ENCODE measurements at places on chromosomes 5 and 9.

DNA sequence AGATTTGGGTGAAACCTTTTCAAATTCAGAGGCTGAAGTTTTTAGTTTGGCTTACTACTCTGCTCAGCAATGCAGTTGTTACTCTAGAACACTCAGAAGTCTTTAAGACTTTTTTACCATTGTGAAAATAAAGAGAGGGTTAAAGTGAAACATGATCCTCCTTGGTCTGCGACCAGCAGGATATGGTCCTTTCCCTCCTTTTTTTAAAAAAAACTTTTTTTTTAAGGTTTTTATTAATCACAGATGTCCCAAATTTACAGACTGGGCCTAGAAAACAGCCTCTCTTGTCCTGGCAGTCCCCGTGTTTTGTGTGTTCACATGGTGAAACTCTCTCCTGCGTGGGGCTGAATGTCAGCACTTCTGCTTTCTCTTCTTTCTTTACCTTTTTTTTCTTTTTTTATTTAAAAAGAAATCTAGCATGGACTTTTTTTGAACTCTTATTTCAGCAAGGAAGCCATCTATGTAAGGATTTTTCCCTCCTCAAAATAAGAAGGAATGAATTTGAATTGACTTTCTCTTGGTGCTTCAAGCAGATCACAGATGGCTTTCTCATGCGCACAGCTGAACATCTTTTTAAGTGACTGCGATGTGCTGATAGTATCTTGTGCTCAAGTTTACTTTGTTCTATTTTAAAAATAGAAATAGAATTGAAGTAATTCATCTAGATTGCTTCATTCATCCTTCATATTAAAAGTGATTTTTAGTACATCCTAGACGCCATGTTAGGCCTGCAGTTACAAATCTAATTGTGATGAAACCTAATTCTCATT, 128.7 kb upstream of the OTULINL start:
- no peak for DNase-seq

DNA sequence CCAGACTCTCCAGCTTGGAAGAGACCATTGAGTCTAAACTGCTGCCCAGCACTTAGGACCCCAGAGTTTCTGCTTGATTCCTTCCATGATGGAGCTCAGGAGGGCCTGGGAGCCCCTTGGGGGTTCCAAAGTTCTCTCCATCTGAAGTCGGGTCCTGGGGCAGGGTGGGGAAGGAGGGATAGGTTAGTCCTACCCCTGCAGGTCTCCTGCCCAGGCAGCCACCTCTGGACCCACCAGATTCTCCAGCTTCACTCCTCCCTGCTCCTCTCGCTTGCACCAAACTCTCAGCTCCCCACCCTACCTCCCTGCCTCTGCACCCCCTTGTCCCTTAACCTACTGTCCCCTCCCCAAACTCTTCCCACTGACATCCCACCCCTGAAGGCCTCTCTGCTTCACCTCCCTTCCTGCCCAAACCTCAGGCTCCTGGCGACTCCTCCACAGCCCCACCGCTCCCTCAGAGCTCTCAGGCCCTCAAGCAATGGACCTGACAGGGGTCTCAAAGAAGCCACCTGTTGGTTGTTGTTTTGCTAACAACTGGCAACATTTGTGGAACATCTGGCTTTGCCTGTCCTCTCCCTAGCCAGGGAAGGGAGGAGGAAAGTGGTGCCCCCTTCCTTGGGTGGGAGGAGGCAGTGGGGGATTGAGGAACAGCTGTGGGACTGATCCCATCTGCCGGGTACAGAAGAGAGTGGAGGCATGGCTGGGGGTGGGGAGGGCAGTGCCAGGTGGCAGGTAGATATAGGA, 137.5 kb downstream of the RGS3 start:
- DNase-seq = no peak

DNA sequence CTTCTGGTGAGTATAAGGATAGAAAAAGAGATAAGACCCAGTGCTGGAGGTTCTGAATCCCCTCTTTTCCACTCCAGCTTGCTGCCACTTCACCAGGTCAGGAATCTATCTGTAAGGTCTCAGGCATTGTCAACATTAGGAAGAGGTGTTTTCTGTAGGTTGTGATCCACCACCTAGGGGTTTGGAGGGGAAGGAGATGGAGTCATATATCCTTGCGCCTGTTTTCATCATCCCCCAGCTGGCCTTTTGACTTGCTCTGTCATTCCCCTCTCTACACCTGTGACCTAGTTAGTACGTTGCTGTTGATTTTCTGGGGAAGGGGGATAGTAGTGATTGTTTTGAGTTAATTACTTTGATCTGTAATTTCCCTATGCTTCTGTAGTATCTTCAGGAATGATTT, 20.5 kb downstream of the SPINK5 start:
- DNase-seq = no peak

DNA sequence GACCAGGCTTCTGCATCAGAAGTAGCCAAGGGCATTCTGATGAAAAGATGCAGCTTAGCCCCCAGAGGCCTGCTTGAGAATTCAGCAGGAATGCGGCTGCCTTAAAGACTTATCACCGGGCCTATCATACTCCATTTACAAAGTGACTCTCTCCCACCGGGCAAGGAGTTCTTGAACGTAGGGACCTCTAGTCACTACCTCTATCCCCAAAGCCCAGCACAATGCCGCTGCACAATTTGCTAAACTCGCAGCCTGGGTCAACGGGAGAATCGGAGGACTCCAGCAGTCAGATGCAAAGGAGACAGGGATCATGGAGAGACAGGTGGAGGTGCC, 661 bp downstream of the PDCL start:
- DNase-seq = no peak

DNA sequence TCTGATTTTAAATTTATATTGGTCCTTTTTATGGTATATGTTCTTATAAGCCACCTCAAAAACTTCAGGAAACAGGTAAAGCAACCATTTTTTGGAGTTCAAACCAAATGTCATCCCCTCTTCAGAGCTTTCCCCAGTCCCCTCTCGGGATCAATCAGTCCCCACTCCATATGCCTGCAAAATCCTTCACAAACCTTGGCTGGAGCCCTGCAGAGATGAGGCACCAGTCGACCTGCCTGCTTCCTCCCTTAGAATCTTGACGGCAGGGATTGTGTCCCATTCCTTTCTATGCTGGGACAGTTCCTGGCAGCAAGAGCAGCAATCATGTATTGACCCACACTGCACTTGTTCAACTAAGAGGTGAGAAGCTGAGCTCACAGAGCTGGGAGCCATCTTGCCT, 22.6 kb downstream of the B4GALT1 start:
- DNase-seq = no peak

DNA sequence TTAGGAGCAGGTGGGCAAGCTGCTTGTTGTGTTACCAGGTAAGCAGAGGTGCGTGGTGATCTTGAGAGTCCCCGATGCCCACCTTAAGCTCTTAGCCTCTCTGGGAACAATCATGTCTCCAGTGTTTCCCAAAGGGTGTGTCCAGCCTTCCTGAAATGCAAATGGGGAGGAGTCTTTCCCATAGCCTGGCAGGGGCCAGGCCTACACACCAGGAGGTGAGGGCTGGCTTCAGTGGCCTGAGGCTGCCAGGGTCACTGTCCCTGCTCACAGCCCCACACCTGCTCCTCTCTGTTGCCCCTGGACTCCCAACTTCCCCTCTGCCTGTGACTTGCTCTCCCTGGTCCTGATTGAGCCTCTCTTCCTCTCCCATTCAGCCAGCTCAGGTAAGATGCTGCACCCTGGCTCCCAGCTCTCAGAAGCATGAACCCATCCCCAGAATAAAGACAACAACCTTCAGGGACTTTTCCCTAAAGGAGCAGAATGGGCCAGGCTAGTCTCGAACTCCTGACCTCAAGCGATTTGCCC, 65.7 kb upstream of the PHYKPL start:
- DNase-seq = no peak

DNA sequence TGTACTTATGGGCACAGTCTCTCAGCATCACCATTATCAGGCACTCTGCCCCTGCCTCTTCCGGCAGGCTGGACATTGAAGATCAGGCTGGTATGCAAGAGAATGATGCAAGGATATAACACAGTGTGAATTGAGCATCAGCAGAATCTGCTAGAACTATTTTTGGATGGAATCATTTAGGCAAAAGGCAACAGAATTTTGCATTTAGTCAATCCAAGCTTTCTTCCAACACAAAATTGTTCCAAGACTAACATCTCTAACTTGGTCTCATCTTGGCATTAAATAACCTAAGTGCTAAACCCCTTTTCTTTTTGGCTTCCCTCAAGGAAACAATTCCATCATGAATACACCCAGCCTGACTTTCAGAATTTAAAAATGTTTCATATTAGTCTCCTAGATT, 339.9 kb downstream of the PRELID2 start:
- DNase-seq = no peak

DNA sequence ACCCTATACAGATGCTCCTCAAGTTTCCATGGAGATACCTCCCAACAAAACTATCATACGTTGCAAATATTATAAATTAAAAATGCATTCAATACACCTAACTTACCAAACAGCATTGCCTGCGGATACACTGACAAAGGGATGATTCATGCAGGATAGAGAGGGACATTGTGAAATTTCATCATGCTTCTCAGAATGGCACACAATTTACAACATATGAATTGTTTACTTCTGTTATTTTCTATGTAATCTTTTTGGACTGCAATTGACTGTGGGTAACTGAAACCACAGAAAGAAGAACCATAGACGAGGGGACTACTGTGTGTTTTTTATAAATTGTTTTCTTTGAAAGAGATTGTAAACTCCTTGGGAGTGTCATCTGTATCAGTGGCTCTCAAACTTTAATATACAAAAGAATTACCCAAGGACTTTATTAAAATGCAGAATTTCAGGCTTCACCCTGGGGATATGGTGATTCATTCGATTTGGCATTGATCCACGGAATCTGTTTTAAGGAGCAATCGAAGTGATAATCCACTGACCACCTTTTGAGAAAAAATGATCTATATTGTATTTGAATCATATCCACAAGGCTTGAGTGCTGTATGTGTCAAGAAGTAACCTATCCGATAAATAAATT, 146.4 kb downstream of the SGCD start:
- DNase-seq = no peak

DNA sequence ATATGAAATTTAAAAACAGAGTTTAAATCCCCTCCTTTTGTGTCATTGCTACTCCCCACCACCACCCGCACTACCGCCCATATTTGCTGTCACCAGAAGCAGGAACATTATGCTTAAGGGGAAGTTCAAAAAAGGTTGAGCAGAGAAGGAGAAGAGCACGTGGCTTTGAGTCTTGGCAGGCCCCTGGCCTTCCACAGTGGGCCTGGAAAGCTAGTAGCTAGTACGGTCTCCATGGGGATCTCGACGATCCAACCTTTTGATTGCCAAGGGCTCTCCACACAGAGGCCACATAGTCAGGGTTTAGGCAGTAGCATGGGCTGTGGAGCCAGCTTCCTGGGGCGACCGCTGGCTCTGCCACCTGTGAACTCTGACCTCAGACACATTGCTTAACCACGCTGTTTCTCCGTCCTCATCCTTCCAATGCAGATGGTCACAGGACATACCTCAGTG, 90.1 kb downstream of the GOLPH3 start:
- DNase-seq = no peak

DNA sequence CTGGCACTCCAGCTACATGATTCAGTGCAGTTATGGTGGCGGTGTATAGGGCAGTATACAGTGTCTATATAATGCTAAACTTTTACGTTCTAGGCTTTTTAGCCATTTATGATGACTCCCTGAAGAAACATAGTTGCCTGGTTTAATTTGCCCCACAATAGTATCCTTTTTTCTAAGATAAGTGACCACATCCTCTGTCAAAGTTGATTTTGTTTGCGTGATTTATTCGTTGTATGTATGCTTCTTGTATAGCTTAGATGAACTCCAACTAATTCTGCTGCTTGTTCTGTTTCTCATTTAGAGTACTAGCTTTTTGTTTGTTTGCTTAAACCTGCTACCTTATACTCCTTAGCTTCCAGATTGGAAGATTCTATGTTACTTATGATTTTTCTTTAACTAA, 83.6 kb downstream of the ERMP1 start:
- no peak for DNase-seq

DNA sequence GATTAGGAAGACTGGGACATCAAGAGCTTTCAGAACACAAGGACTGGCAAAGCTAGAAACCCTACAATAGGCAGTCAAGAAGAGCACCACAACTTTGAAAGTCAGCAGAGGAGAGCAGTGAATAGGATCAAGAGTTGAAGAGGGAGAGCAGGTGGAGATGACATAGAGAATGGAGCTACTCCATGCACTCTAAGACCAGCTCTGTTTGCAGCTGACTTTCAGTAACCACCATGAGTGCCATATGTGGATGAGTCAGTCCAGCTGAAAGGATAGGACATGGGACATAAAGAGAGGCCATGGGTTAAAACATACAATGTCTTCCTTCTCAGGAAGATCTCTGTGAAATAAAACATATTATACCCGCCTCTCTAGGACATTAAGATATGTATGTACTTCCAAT, 289.1 kb upstream of the KLF4 start:
- DNase-seq = no peak

DNA sequence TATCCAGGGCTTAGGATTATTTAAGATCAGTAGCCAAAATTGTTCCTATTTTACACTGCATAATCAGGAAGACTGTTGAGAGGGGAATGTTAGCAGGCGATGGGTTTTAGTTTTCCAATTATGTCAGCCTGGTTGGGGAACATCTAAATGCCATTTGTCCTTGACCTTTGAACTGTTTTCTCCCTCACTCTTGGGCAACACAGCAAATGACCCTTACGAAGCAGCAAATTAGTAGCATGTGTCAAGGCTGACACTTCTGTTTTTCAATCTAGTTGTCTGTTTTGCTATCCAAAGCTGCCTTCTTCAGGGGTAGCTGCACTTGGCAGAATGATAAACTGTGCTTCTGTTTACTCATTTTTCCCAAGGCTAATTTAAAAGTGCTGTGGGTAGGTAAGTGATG, 78.0 kb upstream of the AGXT2 start:
- DNase-seq = no peak

DNA sequence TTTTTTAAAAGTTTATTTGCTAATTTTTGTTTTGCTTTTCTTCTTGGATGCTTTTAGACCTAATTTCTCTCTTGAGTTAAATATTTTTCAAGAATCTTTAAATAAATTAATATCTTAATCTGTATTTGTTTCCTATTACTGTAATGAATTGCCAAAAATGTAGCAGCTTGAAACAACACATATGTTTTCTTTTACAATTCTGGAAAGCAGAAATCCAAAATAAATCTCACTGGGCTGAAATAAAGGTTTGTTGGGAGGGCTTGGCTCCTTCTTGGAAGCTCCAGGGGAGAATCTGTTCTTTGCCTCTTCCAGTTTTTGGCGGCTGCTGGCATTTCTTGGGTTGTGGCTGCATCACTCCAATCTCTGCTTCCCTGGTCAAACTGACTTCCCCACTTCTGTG, 658.1 kb upstream of the ARRDC3 start:
- DNase-seq = no peak
